Left lobe of liver (tissue), 2 donors: ENCODE measurements at places on chromosomes 12 and 14.

DNA sequence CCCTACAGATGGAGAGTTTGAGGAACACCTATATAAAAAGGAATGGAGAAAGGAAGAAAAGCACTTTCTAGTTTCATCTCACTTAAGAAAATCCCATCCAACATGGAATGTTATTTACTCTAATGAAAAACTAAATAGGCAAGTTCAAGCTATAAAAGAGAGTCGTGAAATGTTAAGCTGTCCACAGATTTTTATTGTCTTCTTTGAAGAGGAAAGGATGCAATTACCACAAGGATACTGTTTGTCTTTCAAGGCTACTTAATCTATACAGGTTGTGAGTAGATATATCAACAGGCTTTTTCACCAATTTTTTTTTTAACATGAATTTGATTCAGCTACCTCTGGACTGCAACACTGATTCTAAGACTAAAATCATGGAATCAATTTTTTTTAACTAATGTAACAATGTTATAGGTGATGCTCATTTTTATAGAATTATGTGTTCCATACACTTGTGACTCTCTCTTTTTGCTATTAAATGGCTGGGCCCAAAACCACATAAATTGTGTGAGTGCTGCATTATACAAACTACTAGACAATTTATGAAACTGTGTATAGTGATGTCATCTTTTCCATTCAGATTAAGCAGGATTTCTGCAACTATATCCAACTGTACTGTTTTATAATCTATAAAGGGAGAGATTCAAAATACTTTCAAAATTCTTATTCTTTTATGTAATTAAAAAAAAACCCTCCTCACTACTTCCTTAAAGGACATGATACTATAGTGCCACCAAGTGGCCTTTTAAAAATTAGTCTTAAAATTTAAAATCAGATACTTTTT lies 26.8 kb upstream of the BMAL2 start:
- DNase-seq = no peak

DNA sequence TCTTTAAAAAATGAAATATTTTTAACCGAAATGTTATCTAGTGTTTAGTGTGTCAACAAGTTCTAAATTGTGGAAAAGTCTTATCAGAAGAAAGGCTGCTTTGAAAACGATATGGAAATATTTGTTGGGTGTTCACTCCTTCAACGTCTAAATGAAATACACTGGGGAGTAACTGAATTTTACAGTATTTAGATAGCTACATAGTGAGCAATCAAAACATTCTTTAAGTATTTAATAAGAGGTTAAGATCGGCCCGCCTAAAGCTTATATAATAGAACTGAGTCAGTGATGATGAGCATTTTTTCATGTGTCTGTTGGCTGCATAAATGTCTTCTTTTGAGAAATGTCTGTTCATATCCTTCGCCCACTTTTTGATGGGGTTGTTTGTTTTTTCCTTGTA lies 228.3 kb downstream of the RAD51B start:
- no peak for DNase-seq

GRCh38 chr12:64707362-64707761 lies 51.8 kb downstream of the GNS start:
- DNase-seq = no peak

- DNase-seq = peak; percentile 82
Observed at GRCh38 chr12:127008755-127009403, 1258.1 kb upstream of the TMEM132C start.

- DNase-seq = peak; percentile 40
Observed at GRCh38 chr14:105859717-105860614, 333.6 kb downstream of the TMEM121 start.

DNA sequence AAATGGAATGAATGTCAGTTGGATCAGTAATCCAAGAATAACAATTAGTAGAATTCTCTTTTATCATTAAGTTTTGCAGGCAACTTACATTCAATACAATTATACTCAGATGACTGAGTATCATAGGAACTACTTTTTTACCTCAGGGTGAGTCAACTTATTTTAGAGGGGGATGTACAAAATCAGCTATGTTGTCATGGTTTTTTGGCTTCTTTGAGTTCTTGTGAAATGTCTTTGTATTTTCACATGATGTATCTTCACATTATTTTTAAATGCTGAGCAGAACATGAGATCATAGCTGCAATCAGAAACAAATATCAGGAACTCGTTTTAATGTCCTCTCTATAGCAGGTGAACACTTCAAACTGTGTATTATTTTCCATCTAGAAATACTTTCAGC lies 65.3 kb upstream of the PTPRR start:
- no peak for DNase-seq

GRCh38 chr12:81176796-81177195 lies 98.9 kb downstream of the ACSS3 start:
- DNase-seq = no peak

GRCh38 chr12:104485651-104486362 lies 29.1 kb downstream of the CHST11 start:
- no peak for DNase-seq

- DNase-seq = peak; percentile 84
Observed at GRCh38 chr12:110012137-110012536, 12.9 kb downstream of the ANKRD13A start.

DNA sequence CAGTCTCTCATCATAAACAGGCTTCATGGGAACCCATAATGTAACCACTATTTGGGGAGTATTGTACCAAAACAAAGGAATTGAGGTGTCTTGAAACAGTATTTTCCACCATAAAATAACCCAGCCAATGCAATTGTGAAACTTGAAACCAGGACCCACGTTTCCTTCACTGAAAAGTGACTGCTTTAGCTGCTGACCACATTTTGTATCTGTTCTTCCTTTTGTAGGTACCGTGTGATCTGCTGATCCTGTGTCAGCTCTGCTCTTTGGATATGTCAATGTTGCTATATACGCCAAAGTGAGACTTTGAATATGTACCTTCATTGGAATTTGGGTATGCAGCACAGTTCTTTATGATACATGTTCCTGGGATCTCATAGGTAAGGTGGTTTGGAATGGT lies 95.1 kb upstream of the CNTN1 start:
- DNase-seq = no peak

GRCh38 chr12:122159882-122160281 lies 14.1 kb downstream of the IL31 start:
- no peak for DNase-seq
